ENCODE measurements at places on chromosomes 3 and 15. TPM values are rescaled to one million over a fixed set of nuclear protein-coding genes. Genes with fewer than 3 reads are reported as not detected.

DNA sequence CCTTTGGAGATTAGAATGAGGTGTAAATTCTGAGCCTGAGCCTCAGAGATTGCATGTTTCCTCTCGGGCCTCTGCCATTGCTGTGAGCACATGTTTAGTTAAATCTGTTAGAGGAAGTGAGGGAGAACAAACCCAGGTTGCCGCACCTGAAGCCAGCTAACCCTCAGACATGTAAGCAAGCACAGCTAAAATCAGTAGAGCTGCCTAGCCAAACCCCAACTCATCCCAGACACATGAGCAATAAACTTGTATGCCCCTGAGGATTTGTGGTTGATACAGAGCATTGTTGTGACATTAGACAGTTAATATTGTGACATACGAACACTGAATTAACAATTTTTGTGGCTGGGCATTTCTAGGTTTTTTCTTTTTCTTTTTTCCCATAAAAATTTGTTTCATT, 41.9 kb downstream of the NMD3 start:
- no peak for DNase-seq

DNA sequence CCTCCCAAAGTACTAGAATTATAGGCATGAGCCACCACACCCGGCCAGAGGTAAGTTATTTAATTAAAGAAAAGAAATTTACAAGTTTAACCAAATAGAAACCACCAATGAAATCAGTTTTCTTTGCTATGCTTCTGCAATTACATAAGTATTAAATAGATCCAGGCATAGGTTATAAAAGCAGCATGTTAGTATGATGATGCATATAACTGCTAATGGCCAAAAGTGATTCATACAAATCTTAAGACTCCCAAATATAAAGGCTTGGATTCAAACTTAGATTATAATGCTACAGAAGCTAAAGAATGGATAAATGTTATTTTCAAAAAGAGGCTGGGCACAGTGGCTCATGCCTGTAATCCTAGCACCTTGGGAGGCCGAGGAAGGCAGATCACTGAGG, 32.8 kb upstream of the HDC start:
- DNase-seq, result no peak

- no peak for DNase-seq
Observed at GRCh38 chr15:33341953-33342352, 31.2 kb downstream of the RYR3 start.

DNA sequence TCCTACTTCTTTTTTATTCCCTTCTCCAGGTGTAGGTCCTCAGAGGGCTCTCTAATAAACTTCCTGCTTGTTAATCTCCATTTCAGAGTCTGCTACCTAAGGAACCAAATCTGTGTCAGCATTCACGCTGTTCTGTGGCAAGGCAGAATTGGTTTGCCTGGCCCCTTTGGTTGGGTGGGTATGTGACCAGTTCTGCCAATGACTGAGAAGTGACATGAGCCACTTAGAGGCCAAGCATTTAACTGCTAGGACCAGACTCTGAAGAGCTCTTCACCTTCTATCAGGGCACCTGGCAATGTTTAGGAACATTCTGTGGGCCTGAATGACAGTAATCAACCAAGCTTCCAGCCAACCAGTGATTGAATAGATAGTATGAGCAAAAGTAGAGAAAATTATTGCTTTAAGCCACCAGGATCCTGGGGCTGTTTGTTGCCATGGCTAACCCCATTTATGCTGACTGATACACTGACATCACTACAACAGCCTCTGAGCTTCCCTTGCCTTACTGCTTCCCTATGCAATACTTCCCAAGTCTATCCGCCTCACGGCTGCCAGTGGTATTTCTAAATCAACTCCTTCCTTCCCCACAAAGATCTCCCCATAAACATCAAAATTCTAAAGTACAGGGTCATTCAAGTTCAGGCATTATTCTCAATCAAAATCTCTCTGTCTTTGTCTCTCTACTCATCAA, 7.6 kb downstream of the FRMD4B start:
- no peak for DNase-seq

GRCh38 chr15:68994149-68994548, 20.3 kb upstream of the NOX5 start:
- no peak for DNase-seq

GRCh38 chr3:20353286-20353685, 167.3 kb upstream of the SGO1 start:
- no peak for DNase-seq

Gene PPARG
- 21.4 TPM for polyA plus RNA-seq

Gene CD96
- polyA plus RNA-seq, result 0.69 TPM

DNA sequence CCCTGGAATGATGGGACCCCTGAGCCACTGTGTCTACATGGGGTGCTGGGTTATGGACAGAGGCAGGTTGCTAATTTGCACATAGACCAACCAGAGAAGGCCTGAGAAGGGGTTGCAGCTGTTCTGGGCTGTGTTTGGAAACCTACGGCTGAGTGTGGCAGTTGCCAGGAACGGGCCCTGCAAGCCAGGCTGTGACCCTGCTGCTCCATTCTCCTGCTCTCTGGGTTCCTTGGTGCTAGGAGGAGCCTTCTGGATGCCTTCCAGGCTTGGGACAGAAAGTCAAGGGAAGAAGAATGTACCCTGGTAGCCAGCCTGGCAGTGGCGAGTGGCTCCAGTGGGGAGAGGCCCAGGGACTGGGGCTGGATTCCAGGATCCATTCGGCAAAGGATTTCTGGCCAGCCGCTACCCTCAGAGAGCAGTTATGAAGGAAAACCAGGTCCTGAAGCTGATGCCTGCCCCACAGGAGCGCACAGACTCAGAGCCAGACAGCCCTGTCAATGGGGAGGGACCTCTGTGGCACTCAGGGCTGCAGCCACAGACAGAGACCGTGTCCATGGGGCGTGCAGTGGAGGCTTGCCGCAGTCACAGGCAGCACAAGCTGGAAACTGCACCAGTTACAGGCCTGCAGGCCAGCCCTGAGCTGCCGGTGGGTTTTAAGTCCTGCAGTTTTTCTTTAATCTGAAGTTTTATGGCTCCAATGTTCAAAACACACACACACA, 55.1 kb upstream of the ACAD9 start:
- DNase-seq, result no peak

- DNase-seq, result no peak
Observed at GRCh38 chr3:155763870-155764463, 19.1 kb upstream of the PLCH1 start.

GRCh38 chr3:54299169-54299935, 177.0 kb downstream of the CACNA2D3 start:
- DNase-seq, result no peak

DNA sequence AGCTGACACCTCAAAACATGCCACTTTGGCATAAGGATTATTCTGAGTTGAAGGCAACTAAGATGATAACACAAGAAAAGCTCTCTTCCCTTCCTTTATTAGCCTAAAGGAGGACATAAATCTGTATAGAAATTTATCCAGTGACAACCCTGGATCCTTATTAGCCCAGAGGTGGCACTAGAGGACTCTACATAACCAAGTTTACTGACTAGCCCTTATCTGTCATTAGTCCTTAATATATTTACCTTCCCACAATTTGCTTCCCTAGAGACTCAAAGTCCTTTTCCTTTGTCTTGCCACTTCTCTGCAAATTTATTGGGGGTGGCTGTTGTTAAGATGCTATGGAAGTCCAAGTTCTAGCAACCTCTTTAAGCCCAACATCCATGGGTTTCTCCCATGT, 26.7 kb downstream of the CEP70 start:
- DNase-seq, result no peak

DNA sequence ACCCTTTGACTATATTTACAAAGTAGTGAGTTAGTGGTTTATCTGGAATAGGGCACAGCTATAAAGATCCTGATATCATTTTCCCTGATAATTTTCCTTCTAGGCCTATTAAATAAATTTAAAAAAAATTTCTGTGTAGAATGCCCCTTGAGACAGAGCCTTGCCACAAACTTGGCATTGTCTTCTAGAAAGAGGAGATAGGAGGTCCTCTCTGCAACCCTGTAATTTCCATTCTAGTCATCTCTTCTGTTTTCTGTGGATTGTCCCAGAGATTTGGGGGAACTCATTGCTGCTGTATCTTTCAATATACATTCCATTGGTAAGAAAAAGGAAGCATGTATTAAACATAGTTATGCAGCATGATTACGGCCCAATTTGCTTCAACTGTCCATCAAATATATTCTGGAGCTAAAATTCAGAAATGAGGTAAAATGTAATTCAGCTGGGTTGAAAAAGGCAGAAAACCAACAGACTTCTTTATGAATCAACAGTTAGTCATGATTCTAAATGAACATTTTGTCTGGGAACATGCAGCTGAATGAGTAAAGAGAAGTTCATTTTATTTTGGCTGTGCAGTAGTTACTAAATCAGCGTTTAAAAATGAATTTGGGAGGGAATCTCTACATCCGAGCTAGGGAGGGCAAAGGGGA, 401.1 kb downstream of the NAALADL2 start:
- no peak for DNase-seq

All from lung (tissue), 17 donors.